Naive B cell (primary cell): ENCODE measurements at places on chromosomes 4 and X. TPM values are rescaled to one million over a fixed set of nuclear protein-coding genes. Genes with fewer than 3 reads are reported as not detected.

The VSIG1 gene
- 0.38 TPM for polyA plus RNA-seq

The MBNL3 gene
- polyA plus RNA-seq: 82.4 TPM

DNA sequence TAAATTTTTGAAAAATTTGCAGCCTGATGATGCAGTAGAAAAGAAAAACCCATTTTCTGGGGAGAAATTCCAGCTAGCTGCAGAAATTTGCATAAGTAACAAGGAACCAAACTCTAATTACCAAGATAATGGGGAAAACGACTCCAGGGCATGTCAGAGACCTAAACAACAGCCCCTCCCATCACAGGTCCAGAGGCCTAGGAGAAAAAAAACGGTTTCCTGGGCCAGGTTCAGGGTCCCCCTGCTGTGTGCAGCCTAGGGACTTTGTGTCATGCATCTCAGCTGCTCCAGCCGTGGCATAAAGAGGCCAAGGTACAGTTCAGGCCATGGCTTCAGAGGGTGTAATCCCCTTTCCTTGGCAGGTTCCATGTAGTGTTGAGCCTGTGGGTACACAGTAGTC is 733.7 kb upstream of the CT83 start:
- no peak for DNase-seq

DNA sequence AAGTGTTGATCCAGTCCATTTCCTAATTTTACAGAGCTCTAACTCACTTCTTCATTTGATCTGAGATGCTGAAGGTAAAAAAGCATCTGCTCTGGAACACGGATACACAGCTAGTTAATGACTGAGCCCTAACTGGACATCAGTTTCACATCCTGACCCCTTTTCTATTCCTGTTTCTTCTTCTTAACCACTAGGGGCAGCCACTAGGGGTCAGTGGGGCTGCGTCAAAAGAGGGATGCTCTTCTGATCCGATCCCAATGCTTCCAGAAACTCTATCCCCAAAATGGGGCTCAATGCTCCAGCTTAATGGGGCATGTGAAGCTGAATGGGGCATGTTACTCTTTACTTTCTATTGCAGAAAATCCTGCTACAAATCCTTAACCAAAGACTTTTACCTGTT is 33.4 kb upstream of the PHKA2 start:
- no peak for DNase-seq

DNA sequence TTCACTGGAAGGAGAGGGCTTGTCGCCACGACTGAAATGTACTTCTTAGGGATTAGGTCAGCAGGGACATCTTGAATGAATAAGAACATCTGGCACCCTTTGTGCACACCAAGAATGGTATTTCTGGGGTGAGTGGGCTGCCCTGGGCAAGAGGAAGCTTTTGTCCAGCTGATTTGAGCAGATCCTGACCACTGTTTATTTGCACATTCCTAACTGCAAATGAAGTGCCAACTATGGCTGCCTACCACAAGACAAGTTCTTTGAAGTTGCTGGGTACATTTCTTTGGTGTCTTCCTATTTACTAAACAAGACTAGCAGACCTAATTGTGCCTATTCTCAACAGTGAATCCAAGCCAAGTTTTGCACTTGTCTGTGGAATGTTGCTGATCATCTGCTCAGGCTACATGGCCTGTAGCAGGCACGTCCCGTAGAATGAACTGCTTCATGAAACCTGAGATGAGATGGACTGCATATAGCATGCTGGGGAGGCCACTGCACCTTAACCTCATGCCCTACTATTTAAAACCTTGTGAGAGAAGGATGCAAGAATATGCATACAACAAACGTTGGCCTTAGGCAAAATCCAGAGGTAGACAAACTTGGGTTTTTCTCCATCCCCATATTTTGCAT is 45.0 kb downstream of the PIR start:
- DNase-seq: no peak

The FAM47A gene
- polyA plus RNA-seq: not detected

The FAT4 gene
- not detected for polyA plus RNA-seq

DNA sequence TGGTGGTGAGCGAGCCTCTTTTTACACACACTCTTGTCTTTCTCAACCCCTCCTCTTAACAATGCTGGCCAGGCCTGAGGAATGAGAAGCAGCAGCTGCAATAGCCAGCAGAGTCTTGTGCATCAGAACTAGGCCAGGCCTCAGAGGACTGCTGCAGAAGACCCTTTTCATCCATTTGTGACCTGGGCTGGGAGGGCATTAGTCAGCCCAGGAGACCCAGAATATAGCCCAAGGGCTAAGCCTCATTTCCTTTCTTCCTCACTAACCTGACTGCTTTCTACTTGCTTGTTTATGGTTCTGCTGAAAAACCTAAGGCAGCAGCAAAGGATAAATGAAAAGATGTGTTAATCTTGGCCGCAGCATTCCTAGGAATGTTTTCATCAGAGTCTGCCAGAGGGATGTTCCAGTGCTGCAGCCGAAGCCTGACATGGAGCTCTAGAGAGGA is 254.7 kb upstream of the AR start:
- DNase-seq: no peak

DNA sequence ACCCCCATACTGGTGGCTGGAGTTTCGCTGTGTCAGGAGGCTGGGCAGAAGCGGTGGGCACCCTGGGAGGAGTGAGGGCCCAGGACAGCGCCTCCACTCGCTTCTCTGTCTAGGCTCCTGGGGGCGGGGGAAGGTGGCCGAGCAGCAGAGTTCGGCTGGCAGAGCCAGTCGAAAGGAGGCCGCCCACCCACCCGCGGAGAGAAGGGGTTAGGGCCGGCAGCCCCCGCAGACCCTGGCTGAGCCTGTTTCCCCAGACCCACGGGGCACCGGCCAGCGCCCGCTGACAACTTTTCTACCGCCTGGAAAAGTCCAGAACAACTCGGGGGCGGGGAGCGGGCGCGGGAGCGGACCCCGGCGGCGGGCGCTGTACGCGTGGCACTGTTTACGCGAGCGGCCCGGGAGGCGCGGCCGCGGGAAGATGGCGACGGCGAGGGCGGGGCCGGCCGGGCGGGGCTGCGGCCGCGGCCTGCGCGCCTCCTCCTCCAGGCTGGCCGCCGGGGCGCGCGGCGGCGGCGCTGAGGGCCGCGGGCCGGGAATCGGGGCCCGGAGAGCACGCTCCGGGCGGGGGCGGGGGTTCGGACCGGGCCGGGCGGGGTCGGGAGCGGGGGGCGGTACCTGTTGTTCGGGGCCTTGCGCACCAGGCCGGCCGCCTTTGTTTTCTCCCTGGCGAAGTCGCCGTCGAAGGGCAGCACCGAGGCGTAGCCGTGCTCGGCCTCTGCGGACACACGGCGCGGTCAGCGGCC is 628 bp downstream of the MXD4 start:
- DNase-seq: peak; percentile 55

DNA sequence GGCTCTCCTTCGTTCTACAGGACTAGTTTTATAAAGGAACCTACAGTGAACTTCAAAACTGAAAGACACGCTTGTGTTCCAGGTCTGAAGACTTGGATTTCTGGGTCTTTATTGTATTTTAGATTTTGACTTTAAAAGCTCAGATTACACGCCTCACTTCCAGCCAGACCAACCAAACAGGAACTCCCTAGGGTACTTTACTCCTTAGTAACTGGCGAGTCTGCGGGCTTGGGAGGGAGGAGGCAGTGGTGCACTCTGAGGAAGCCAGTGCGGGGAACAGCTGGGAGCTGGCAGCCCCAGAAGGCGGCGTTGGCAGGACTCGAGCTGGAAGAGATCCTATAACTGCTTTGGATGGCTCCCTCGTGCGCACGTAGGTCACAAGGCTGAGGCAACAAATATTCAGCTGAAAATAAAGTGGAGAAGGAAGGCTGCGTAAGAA is 391 bp upstream of the PHKA1 start:
- no peak for DNase-seq

DNA sequence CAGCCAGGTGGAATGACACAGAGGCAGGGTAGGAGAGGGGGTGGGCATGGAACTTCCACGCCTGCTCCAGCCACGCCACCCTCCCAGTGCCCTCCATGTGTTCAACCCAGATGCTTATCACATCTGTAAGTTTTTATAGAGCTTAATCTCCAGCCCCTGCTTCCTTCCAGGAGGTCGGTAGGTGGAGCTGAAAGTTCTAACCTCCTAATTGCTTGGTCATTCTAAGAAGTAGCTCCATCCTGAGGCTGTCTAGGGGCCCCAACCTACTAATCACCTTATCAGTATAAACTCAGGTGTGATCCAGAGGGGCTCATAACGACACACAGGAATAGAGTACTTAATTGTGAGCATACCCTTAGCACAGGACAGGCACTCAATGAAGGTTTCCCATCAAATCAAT is 18.3 kb downstream of the QDPR start:
- no peak for DNase-seq

- no peak for DNase-seq
Measured at GRCh38 chr4:93776386-93777080, 52.0 kb upstream of the ATOH1 start.

DNA sequence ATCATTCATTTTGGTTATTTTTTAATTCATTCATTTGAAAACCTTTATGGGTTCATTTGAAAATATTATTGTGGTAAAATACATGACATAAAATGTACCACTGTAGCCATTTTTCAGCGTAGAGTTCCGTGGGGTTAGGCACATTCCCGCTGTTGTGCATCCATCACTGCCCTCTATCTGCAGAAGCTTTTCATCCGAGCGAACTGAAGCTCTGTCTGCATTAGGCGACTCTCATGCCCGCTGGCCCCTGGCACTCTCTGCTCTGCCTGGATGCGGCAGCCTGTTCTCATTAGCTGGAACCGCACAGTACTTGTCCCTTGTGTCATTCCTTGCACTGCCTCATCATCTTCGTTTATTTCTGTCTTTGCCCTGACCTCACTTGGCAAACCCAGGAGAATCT is 17.5 kb downstream of the CFAP99 start:
- no peak for DNase-seq

DNA sequence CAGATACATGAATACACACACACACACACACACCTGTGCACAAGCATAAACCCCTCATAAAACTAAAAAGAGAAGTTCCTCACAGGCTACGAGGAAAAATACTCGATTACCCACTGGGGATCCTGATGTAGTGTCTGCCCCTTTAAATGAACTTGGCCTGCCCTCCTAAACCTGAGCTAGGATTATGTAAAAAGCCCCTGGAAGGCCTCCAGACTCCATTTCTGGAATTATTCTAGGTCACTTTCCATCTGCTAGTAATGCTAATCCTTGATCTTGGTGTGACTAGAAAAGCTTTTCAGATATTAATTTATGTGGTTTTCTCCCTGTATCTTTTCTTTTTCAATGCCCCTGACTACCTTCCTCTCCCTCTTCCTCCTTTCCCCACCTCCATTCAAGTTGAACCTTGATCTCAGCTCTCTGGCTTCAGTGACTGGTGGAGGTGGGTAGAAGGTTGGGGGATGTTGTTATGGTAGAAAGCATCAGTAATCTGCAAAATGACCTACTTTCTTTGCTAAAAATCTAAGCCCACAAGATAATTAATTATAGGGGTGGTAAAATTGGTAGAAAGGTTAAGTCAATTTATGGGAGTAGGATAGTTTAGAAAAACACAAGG is 25.5 kb upstream of the ZNF330 start:
- DNase-seq: no peak

DNA sequence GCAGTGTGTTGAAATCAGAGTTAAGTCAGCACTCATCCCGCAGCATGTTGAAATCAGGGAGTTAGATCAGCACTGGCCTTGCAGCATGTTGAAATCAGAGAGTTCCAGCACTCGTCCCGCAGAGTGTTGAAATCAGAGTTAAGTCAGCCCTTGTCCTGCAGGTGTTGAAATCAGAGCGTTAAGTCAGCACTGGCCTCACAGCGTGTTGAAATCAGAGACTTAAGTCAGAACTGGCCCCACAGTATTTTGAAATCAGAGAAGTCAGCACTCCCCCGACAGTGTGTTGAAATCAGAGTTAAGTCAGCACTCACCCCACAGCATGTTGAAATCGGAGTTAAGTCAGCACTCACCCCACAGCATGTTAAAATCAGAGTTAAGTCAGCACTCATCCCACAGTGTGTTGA is 10.9 kb upstream of the UVSSA start:
- DNase-seq: no peak
